T-cell (primary cell): ENCODE measurements at places on chromosomes 13 and 19.

GRCh38 chr19:38845374-38846024 is 4.3 kb downstream of the HNRNPL start:
- DNase-seq = no peak

DNA sequence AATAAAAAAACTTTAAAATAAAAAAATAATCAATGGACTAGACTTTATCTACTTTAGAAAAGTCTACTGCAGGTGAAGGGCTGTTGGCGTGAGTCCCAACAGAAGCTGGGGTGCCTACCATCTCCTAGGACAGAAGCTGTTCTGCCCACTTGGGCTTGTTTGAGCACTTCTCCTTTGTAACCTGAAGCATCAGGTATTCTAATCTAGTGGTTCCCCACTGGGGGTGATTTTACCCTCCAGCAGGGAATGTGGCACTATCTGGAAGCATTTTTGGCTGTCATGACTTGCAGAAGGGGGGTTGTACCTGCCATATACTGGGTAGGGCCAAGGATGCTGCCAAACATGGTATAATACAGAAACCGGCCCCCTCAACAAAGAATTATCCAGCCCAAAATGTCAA is 16.2 kb upstream of the DOCK9 start:
- no peak for DNase-seq

GRCh38 chr13:75694722-75695121 is 58.6 kb downstream of the LMO7 start:
- no peak for DNase-seq

DNA sequence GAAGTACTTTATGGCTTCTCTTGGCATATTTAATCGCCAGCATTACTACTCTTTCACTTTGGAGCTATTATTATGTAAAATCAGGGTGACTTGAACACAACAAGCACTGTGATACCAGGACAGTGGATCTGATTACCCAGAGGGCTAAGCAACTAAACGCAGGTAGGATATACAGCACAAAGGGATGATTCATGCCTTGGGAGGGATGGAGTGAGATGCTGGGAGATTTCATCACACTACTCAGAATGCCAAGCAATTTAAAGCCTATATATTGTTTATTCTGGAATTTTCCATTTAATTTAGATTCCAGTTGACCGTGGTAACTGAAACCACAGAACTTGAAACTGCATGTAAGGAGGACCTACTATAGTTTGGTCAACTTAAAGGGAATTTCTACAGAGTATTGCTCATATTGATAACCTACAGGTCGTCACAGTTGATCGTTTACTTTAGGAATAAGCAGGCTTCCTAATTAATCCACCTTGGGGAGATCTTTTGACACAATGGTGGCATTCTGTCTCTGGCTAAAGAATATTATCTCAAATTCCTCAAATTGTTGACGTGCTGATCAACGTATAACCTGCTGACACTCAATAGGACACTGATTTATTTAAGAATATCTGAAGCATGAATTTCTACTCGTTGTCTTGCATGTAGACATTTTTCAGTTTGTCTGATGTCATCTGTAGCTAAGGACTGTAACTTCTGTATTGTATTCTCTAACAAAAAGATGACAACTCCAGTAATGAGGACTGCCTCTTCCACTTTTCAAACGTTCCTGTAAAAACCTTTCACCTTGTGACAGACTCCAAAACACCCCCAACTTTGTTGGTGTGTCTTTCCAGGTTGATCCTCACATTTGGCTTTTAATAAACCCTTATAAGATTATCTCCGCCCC is 254.2 kb downstream of the GPC5 start:
- no peak for DNase-seq

GRCh38 chr13:30049692-30050091 is 199.3 kb upstream of the UBL3 start:
- no peak for DNase-seq

DNA sequence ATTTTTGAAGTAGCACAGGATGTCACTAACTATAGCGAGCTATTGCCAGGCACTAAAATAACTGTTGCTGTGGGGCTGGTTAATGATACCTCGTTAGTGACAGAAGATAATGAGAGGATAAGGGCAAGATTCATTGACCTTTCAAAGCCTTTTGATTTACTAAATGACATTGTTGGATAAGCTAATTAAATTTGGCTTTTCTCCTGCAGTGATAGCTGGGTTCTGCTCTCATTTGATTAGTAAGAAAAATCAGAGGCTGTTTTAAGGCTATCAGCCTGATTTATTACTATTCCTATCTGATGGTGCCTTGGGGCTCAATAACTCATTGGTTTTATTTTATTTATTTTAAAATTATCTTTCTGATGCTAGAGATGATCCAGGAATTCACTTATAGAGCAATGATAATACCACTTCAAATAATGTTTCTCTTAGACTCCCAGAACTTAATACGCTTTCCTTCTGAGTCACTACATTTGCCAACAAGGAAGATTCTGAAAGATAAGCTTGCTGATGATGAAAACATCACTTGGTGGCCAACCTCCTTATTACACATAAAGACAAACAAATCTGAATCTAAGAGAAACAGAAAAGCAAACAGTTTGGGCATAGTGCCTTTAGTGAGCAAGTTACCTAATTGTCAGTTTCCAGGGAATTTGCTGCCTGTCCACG is 501.3 kb upstream of the ARGLU1 start:
- DNase-seq = no peak

- DNase-seq = no peak
Observed at GRCh38 chr13:44294876-44295275, 78.7 kb upstream of the SERP2 start.

DNA sequence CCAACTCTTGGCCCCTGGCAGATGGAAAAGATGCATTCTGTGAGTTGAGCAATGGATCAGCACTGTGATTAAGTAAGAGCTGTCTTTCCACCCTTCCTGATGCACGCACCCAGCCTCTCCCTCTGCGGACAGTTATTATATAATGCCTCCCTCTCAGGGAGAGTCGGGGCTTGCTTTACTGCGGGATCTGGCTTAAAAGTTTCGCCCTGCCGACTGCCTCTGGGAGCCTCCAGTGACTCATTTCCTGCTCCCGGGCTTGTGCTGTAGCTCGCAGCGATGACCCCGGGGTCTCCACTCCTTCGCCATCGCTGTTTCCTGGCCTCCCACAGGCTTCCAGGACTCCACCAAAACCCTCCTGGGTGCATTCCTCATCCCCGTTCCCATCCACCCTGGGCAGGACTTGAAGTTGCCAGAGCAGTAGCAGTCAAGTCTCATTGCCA is 107.4 kb upstream of the SLC7A1 start:
- no peak for DNase-seq

GRCh38 chr13:36965767-36966166 is 33.4 kb downstream of the ALG5 start:
- no peak for DNase-seq

DNA sequence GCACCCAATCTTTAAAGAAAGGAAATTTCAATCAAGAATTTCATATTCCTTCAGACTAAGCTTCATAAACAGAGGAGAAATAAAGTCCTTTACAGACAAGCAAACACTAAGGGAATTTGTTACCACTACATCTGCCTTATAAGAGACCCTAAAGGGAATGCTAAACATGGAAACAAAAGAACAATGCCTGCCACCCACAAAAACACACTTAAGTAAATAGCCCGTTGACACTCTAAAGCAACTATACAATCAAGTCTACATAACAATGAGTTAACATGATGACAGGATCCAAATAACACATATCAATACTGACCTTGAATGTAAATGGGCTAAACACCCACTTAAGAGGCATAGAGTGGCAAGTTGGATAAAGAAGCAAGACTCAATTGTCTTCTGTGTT is 1056.9 kb upstream of the ATXN8OS start:
- no peak for DNase-seq

- no peak for DNase-seq
Observed at GRCh38 chr19:40724855-40725254, 7.9 kb downstream of the ITPKC start.

GRCh38 chr13:27455331-27455855 is 5.0 kb upstream of the MTIF3 start:
- DNase-seq = no peak

DNA sequence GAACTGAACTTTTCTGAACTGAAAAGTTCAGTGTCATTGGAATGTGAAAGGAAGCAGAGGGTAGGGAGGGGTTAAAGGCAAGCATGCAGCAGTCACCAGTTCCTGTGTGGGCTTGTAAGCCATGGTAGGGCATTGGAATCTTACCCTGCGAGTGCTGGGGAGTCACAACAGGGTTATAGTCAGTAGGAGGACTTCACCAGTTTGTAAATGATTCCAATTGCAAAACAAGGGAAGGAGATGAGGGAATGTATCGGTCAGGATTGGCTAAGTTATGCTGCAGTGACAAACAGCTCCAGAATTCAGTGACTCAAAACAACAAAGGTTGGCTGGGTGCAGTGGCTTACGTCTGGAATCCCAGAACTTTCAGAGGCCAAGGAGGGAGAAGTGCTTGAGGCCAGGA is 12.8 kb downstream of the LYPD3 start:
- DNase-seq = no peak
